ENCODE measurements at places on chromosomes 2 and 18.

- DNase-seq: peak; percentile 87
Measured at GRCh38 chr2:219155054-219155644, 5.5 kb downstream of the NHEJ1 start.

DNA sequence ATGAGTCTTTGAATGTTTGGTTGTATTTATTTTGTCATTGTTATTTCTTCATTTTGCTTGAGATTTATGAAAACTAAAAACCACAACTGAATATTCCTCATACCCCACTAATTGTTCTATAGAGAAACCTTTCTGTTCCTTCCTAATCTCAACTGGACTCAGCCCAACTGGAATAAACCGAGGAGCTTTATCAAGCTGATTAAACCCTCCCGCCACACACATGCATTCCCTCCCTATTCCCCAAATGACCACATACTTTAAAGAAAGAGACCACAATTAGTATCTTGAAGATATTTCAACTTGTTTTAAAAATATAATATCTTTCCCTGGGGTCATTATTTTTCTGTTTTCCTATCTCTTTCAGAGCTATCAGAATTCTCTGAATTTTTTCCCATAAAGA, 107.5 kb downstream of the OSR1 start:
- no peak for DNase-seq

- no peak for DNase-seq
Measured at GRCh38 chr18:48724442-48724841, 185.6 kb downstream of the CTIF start.

- no peak for DNase-seq
Measured at GRCh38 chr18:76757335-76757734, 65.0 kb upstream of the ZNF236 start.

- DNase-seq: no peak
Measured at GRCh38 chr2:141611981-141612380, 518.8 kb downstream of the LRP1B start.

DNA sequence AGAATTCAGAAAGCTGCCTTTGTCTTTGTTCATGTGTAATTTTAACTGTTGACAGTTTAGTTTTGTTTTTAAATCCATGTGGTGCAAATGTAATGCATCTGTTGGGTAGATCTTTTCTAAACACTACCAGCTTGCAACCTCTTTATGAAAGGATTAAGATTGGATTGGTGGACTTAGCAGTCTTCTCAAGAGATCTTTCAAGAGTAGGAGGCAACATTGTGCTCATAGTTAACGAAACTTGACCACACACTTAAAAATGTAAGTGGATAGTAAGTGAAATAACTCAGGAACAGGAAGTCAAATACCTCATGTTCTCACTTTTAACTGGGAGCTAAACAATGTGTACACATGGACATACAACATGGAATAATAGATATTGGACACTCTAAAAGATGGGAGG, 579.0 kb downstream of the RIT2 start:
- DNase-seq: no peak

GRCh38 chr2:73414696-73415095, 29.1 kb downstream of the ALMS1 start:
- DNase-seq: no peak

- DNase-seq: no peak
Measured at GRCh38 chr2:64455545-64455944, 1.6 kb downstream of the LGALSL start.

- DNase-seq: no peak
Measured at GRCh38 chr2:67670747-67671183, 273.6 kb downstream of the ETAA1 start.

DNA sequence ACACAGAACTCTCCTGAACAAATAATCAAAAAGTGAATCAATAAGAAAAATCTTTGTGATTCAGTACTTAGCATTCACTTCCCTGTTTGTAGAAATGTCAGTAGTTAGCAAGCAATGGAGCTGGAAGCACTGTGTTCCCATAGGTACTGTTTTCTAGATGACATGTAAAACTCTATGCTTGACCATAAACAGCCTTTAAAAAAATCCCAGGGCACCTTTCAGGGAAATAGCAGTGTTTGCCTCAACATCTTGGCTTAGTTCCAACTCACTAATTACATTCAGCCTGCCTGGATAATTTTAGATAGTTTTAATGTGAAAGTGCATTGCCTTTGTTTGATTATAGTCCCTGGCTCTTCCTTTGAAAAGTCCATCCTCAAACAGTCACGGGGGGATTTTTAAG, 721.8 kb downstream of the ERBB4 start:
- DNase-seq: no peak

- no peak for DNase-seq
Measured at GRCh38 chr2:177538323-177538722, 145.8 kb downstream of the AGPS start.

DNA sequence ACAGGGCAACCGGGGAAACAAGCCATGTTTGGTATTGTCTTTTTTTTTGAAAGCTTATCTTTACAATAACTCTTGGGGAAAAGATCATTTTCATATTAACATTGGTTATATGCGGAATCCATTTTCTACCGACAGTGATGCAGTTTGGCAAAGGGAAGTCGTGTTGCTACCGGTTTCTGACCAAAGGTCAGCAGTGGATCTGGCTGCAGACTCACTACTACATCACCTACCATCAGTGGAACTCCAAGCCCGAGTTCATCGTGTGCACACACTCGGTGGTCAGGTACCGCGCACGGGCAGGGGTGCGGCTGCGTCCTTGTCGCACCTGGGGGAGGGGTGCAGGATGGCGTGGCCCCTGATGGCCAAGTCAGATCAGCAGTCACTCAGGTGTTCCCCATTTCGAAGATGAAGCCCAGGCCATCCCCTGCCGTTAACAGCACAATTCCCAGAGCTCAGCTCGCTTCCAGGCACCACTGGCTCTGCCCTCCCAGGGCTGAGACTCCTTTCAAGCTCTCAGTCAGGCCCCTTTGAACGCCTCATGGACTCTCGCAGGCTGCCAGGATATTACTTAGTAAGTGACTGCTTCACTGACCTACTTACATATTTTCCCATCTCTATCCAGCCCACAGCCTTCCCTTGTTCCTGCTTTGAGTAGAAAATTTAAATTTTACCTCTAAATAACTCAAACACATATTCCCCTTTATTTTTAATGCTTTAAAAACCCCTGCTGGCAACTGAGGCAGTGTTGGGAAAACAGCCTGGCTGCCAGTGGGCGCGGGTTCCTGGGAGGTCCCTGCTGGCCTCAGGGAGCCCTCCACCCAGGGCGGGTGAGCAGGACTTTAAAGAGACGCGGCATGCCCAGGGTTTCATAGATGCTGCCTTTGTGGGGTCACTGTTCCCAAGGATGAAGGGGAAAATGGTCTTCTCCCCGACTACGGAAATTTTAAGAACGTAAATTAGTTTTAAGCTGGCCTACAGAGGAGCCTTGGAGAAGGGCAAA, 33.6 kb upstream of the RPL31 start:
- DNase-seq: no peak

DNA sequence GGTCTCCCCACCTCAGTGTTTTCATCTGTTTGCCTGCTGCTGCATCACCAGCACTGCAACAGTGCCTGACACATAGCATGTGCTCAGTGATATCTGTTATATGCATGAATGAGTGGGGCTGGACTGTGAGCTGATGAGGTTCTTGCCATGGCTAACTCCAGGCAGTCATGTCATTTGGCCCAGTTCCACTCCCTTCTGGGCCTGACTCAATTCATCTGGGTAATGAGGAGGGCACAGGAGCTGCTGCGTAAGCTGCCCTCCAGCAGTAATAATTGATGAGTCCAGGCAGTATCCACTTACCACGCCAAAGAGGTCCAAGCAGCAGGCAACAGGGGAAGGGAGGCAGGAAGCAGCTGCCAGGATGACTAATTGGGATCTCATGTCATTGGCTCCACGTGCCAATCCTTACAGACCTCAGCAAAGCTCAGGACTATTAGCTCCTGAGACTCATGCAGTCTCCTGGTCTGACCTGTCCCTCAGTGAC, 34.1 kb upstream of the MAT2A start:
- no peak for DNase-seq

DNA sequence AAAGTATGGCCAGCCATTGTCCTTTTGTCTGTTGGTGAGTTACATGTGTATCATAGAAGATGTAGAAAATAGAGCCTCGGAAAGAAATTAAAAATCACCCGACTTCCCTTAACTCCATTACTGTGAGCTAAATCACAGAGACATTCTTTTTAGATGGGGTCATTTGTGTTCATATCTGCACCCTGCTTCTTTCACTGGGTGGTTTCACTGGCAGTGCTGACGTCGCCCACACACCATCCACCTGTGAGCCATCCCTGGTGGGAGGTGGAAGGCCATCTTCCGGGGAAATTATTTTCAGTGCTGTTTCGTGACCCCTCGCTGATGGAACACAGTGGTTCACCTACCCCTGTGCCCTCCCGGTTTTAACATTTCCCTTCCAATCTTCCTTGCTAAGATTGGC, 21.2 kb downstream of the SH3BP4 start:
- no peak for DNase-seq

Data from midbrain (tissue), 1 donor.